Central memory CD4-positive, alpha-beta T cell (primary cell): ENCODE measurements at places on chromosomes 11 and 22.

GRCh38 chr11:66919923-66920322 lies 38.3 kb downstream of the PC start:
- DNase-seq = no peak

DNA sequence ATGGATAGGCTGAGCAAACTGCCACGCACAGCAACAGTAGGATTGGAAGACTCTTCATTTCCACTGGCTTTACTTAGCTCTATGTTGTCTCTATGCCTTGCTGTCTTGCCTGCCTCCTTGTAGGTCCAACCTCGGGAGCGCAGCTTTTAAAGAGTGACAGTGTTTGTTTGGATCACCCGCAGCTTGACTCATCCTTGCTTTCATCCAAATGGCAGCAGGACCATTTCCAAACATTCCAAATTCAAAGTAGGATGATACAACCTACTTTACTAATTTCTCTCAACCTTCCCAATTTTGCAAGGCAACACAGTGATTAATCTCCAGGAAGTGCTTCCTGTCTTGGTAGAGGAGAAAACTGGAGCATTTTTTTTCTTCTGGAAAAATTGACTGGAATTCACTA lies at the start of gene MMP3:
Gene MMP3 (minus strand): TSS at position 121 of the 400 bp plus-strand sequence. CDS start 63 bp downstream, at position 58.
- DNase-seq = no peak

DNA sequence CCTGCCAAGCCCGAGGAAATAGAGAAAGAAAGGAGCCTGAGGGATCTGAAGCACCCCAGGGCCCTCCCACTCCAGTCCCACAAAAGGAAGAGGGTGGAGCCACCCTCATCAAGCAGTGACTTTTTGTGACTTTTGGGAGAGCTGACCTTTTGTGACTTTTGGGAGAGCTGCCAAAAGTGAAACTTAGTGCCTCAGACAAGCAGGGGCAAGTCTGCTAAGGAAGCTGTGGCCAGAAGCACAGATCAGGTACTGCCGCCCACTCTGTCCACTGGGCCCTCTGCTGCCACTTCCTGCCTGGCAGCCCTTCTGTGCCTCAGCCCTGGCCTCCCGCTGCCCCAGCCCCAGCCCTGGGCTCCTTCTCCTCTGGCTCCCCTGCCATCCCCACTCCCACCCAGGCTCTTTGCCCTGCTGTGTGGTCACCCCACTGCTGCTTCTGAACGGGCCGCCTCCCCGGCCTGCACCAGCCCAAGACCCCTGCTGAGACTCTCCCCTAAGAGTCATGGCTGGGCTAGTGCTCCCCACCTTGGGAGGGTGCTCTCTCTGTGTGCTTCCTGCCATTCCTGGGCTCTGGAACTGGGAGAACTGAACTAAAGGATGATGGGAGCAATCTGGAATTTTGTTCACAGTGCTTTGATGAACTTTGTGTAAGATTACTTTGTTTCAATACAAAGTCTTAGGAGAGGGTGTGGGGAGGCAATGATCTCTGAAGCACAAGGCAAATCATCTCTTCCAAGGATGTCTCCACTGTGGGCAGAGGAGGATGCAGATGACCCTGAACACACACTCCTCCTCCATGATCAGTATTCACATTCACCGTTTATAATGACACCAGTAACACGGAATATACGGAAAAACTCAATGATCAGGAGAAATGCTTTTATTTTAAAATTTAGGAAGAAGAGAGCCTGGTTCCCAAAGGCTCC lies at the start of gene APOBEC3H:
Gene APOBEC3H (plus strand): TSS at position 147 of the 923 bp plus-strand sequence. CDS start 3,035 bp downstream, outside the sequence.
- peak; percentile 25 for DNase-seq

DNA sequence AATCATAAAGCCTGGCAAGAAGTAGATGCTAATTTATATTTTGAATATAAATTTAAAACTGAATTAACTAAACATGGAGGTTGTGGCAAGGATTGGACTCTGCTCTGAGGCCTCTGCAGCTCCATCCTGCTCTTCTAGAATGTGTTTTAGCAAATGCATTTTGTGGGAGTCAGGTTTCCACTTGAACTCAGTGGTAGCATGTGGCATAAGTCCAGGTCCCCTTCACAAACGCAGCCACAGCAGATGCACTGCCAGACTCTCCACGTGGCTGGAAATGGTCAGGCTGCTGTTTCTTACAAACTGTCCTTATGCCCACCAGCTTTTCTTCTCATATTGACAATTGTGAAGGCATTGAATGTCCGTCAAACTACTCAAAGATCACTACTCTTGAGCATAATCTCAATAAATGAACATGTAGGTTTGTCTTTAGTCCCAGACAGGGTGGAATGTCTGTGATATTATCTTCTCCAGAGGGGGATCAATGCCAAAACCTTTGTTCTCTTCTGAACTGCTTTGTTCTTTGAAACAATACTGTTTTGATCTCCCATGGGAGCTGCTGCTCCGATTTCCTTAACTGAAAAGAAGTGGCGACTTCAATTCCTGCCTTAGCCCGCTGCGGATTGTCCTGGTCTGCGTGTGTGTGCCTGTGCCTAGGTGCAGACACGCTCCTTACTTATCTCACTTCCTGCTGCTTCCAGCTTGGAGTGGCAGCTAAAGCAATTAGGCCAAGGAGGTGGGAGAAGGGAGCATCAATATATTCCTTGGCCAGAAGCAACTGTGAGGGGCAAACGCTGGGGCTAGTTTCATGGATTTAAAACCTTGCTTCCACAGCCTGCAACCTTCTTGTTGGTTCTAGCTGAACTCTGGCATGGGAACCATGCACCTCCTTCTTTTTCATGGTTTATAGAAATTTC lies 24.2 kb downstream of the EIF4G2 start:
- no peak for DNase-seq

DNA sequence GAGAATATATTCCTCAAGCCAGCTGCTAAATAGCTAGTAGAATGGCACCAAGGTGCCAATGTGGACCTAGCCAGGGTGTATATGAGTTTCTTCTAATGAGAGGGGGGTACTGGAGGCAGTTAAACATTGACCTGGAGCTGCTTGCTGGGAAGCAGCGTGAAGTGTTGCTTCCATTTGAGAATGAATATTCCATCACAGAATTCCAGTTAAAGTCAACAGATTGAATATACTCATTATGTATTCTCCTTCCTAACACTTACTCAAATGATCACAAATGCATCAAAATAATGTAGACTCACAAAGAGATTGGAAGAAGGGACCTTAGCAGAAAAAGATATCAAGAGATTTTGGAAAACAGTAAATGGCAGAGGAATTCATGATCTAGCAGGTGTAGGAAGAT lies 102.1 kb downstream of the CD44 start:
- DNase-seq = no peak

GRCh38 chr11:133697161-133697560 lies 148.2 kb downstream of the SPATA19 start:
- no peak for DNase-seq

- DNase-seq = no peak
These were observed 475 bp downstream of the MAPK12 start for GRCh38 chr22:50260801-50261614.
